HFFc6 (cell line): ENCODE measurements at places on chromosomes 1 and 21. TPM values are rescaled to one million over a fixed set of nuclear protein-coding genes. Genes with fewer than 3 reads are reported as not detected.

GRCh38 chr1:41347276-41347675, 14.0 kb upstream of the FOXO6 start:
- DNase-seq = peak; percentile 41

GRCh38 chr21:46038871-46039397, 57.4 kb downstream of the COL6A1 start:
- peak; percentile 50 for DNase-seq

DNA sequence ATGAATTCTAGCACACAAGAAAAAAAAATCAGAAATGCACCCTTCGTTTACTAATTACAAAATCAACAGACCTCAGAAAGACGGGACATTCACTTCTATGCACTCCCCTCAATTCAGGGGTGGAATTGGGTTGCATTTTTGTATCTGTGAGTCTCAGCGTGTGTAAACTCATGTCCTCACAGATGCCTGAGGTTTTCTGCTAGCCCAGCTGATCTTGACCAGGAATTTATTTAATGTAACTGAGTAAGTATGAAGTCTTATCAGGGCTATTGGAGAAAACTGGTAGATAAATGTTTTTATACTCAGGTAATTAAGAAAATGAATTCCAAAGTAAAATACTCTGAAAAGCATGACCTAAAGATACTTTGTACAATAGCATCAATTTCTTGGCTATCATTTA, 167.7 kb downstream of the RUNX1 start:
- DNase-seq = peak; percentile 72

- no peak for DNase-seq
Measured at GRCh38 chr1:19577036-19577435, 67.1 kb upstream of the NBL1 start.

DNA sequence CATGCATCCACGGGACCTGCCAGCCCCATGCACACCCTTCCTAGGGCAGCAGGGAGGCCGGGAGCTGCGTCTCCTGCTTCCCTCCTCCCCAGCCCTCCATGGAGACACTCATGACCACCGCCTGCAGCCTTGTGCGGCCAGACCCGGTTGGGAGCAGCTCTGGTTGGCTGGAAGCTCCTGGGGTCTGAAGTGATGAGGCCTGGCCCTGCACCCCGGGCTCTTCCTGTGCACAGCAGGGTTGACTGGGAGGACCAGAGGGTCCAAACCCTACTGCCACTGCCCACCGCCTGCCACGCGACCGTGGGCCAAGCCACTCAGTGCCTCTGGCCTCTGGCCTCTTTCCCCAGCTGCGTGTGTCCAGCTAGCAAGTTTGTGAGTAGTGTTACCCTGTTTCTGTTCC, 111.1 kb upstream of the COL6A1 start:
- no peak for DNase-seq

- DNase-seq = no peak
Measured at GRCh38 chr1:168266644-168267186, 14.0 kb upstream of the TBX19 start.

DNA sequence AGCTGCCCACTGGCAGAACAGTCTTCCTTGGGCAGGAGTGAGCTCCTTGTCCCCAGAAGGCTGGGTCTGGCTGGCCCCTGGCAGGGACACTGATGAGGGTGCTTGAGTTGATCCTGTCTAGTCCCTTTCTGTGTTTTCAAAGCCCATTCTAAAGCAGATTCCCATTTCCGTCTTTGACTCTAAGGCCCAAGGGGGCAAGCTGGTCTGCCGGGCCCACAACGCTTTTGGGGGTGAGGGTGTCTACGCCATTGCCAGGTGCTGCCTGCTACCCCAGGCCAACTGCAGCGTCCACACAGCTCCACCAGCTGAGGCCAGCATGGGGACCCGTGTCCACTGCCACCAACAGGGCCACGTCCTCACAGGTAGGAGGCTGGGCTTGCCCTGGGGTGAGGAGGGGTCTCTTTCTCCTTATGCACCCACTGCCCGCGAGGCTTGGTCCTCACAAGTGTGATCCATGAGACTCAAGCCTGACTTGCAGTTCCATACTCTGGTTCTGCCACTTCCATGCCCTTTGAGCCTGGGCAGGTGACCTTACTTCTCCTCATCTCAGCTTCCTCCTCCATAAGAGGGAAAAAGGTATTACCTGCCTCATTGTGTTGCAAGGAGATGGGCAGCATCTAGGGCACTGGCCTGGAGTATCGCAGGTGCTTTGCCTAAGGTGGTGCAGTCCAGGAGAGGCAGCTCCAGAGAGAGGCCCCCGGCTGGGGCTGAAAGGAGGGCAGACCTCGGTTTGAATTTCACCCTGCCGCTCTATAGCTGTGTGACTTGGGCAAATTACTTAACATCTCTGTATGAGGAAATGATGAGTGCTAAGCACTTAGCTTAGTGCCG, 20.2 kb downstream of the PCSK9 start:
- DNase-seq = no peak

GRCh38 chr1:8523666-8524206, 205.8 kb downstream of the SLC45A1 start:
- DNase-seq = no peak

DNA sequence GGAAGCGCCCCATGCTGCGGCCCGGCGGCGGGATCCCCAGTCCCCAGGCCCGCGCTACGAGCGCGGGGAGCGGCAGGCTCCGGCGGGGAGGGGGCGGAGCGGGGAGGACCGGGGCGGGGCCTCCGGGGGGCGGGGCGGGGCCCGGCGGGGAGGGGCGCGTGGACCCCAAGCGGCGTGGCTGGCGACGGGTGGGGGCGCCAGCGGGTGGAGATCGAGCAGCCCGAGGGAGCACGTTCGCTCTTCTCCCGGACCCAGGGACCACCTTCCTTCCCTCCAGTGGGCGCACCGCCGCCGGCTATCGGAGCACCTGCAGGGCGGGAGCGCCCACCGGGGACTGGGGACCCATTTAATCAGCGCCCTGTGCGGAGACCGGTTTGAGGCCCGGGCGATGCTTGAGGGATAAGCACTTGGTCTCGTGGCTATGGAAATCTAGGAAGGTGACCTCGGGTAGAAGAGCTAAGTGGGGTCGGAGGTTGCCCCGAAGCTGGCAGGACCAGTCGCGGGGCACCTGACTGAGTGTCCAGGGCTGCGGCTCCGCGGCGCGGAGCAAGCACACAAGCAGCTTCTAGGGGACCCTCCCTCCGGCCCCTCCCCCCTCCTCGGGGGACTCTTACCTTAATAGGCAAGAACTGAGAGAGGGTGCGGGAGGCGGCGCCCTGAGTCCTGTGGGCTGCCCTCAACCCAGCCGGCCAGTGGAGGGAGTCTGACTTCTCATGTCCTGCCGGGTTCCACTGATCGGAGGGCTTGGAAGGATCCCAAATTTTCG, at the start of gene TSPAN2:
TSS of gene TSPAN2 (minus strand) at position 84 of the 766 bp plus-strand sequence. CDS start at position 13, 71 bp downstream.
- DNase-seq = no peak

DNA sequence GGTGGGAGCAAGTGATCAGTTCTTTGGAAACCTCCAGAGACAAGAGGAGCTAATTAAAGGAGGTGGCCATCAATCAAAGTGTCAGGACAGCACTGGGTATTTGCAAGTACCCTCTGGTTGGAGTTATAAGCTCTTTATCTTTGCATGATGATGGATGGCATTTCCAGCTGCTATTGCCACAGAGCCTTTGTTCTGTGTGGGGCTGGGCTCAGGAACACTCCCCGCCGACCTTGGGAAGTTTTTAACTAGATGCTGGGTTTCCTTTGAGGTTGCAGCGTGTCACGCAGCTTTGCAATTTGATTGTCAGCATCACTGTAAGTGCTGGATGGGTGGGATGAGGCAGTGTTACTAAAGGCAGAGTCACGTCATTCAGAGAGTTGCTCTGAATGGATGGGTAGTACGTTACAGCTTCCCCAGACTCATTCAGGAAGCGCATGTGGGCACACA, 68.9 kb downstream of the CNIH3 start:
- DNase-seq = no peak

GRCh38 chr1:204250428-204251030, 36.7 kb upstream of the GOLT1A start:
- DNase-seq = no peak

GRCh38 chr1:145985129-145985501, 11.3 kb downstream of the TXNIP start:
- no peak for DNase-seq

- DNase-seq = no peak
Measured at GRCh38 chr1:75855734-75856133, 59.1 kb downstream of the MSH4 start.

- DNase-seq = no peak
Measured at GRCh38 chr1:110875216-110875731, 2.3 kb downstream of the CD53 start.

Gene KRTCAP2
- 351 to 443 TPM (median 391 TPM) in 3 replicates for total RNA-seq

Gene PLA2G5
- total RNA-seq = not detected in 3 replicates

Gene RIMS3
- total RNA-seq = 0.09 TPM in 1 of 3 replicates, not detected in the others

Gene NGF
- total RNA-seq = 42.8 to 49.3 TPM (median 47.2 TPM) in 3 replicates
